ENCODE measurements at places on chromosomes 5 and 9. TPM values are rescaled to one million over a fixed set of nuclear protein-coding genes. Genes with fewer than 3 reads are reported as not detected.

- DNase-seq = no peak
Observed at GRCh38 chr5:107058235-107058634, 612.5 kb downstream of the EFNA5 start.

BTNL3 gene
- polyA plus RNA-seq = 0.11 TPM

GRCh38 chr5:132259069-132259851 lies 1.8 kb downstream of the PDLIM4 start:
- no peak for DNase-seq

DNA sequence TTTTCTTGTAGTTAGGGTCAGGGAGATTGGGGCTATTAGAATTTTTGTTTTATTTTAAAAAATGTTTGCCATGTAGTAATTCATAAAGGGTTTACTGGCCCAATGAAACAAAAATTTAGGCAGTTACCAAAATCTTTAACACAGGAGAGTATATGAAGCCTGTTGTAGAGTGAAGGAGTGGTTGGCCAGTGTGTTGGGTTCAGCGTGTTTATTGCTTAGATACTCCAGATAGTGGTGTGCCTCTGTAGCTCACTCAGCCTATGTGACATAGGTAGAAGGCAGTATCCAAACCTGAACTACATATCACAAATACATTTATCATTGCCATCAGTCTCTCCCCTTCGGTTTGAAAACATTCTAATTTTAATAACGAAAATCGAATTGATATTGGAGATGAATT lies 1.2 kb downstream of the TEK start:
- no peak for DNase-seq

DNA sequence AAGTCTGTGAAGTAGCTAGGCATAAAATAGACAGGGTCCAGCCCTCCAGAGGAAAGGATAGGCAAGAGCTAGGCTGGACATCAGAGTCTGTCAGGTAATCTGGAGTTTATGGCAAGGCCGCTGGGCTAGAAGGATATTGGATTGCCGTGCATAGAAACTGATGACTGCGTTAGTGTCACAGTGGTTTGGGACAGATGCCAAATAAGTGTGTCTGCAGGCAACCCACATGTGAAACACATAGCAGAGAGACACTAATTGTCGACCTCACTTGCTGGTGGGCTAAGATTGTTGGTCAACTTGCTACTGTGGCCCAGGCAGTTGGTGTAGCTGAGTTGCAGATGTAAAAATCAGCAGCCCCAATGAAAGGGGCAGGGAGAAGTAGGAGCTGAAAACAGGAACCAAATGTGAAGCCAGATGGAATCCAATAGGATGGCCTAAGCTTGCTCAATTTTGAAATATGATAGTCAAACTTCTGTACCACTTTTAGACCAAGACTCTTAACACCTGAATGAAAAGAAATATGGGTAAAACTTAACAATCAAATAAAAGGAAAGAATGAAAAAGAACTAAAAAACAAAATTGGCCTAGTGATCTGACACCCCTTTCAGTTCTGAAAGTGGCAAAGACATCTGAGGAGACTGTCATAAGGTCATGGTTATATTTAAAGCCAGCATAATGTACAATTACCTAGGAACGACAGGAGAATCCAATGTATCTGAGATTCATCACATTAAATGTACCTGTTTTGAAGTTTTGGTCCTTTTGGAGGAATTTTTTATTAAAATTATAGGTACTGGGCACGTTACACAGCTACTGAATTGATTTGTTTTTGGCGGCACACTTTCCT lies 243.3 kb upstream of the ACTBL2 start:
- no peak for DNase-seq

FOXD4L4 gene
- not detected for polyA plus RNA-seq

DNA sequence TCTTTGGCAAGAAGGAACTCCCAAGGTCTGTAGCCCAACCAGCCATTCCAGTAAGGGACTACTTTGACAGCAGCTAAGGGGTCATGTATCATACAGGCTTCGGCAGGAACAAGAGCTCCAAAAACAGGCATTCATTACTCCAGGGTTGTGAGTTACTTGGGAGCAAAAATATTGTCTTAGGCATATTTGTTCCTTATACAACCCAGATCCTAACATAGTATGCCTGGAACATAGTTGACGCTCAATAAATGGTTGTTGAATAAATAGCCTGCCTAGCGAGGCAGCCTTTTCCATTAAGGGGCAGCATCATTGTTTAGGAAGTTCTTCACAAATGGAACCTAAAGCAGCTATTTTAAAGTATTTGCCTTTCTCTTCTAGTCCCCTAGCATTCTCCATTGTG lies 35.8 kb upstream of the FER start:
- no peak for DNase-seq
